Activated naive CD4-positive, alpha-beta T cell treated with anti-CD3 and anti-CD28 coated beads for 36 hours (primary cell): ENCODE measurements at places on chromosomes 2 and 18. TPM values are rescaled to one million over a fixed set of nuclear protein-coding genes. Genes with fewer than 3 reads are reported as not detected.
A peak's percentile ranks its signal among the peaks of the same experiment; 100 is the strongest.

Gene LRATD1
- not detected for total RNA-seq

DNA sequence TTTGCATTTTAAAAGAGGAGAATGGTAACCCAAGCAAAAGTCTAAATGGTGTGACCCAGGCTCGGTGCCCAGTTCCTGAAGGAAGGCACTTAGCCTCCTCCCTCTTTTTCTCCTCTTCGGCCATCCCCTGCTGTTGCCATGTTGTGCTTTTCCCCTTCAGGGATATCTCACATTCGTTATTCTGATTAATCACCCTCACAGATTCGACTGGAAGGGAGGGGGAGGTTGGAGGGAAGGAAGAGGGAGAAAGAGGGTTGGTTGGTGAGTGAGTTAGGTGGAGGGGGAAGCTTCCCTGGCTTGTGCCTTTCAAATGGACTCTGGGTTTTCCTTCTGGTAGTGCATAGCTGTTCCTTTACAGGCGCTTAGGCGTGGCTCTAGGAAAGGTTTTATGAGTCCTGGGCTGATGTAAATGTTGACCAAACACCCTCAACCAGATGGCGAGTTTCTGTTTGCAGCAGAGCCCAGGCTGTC lies 39.0 kb upstream of the LYPD6B start:
- no peak overlapping the region for H3K4me3 ChIP-seq
- no peak overlapping the region for H3K27ac ChIP-seq
- H3K36me3 ChIP-seq: peaks cover 18% of the 10 kb centered on the region
- no peak for DNase-seq
- no peaks in the 10 kb centered on the region for H3K27me3 ChIP-seq

- no peaks in the 10 kb centered on the region for H3K36me3 ChIP-seq
- no peak for DNase-seq
- H3K27ac ChIP-seq: no peak overlapping the region
- no peak overlapping the region for H3K4me3 ChIP-seq
- peaks cover 40% of the 10 kb centered on the region for H3K4me1 ChIP-seq
Observed at GRCh38 chr2:8581601-8582041, 100.2 kb upstream of the ID2 start.

- peaks cover 3% of the 10 kb centered on the region for H3K27me3 ChIP-seq
- no peaks in the 10 kb centered on the region for H3K4me1 ChIP-seq
- no peak overlapping the region for H3K27ac ChIP-seq
- no peak for DNase-seq
- no peaks in the 10 kb centered on the region for H3K36me3 ChIP-seq
Observed at GRCh38 chr2:130261970-130262760, 63.9 kb upstream of the TUBA3E start.

- no peaks in the 10 kb centered on the region for H3K27me3 ChIP-seq
- H3K4me1 ChIP-seq: no peaks in the 10 kb centered on the region
- H3K36me3 ChIP-seq: no peaks in the 10 kb centered on the region
- no peak overlapping the region for H3K4me3 ChIP-seq
Observed at GRCh38 chr2:27284996-27285395, 2.8 kb downstream of the TRIM54 start.

- H3K27me3 ChIP-seq: peaks cover 8% of the 10 kb centered on the region
- H3K4me3 ChIP-seq: peak overlapping the region; percentile 68
- peak; percentile 81 for DNase-seq
- H3K36me3 ChIP-seq: no peaks in the 10 kb centered on the region
- H3K27ac ChIP-seq: no peak overlapping the region
Observed at GRCh38 chr2:106542746-106543359, 55.7 kb downstream of the CD8B2 start.

GRCh38 chr2:155223781-155224406 lies 525.4 kb downstream of the KCNJ3 start:
- H3K4me3 ChIP-seq: no peak overlapping the region
- no peaks in the 10 kb centered on the region for H3K36me3 ChIP-seq
- H3K4me1 ChIP-seq: no peaks in the 10 kb centered on the region
- no peak overlapping the region for H3K27ac ChIP-seq
- no peaks in the 10 kb centered on the region for H3K27me3 ChIP-seq

DNA sequence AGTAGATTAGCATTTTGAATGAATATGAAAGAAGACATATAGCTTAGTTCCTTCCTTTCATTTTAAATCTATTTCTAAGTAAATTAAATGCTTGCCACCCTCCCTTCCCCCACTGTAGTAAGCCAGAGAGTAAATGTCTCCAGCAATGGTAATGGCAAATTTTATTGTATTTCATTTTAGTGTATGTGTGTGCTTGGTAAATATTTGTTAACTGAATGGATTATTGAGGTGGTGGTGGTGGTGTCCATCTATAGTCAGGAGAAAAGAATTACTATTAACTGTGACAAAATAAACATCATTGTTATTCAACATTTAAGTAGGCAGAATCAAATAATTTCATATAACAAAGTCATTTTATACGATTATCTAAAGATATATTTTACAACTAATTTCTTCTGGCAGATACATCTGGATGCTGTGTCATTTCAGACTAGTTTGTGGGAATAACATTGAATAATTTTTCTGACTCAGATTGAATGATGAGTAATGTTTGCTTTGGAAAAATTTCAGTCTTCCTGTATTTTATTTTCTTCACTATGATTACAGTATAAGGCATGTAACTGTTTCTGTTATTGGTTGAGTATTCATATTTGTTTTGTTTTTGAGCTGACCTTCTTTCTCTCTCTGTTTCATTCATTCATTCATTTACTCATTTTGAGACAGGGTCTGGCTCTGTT lies 18.3 kb downstream of the ASXL3 start:
- H3K27ac ChIP-seq: no peak overlapping the region
- no peak for DNase-seq
- H3K4me1 ChIP-seq: no peaks in the 10 kb centered on the region
- no peak overlapping the region for H3K4me3 ChIP-seq
- no peaks in the 10 kb centered on the region for H3K36me3 ChIP-seq
- H3K27me3 ChIP-seq: no peaks in the 10 kb centered on the region

DNA sequence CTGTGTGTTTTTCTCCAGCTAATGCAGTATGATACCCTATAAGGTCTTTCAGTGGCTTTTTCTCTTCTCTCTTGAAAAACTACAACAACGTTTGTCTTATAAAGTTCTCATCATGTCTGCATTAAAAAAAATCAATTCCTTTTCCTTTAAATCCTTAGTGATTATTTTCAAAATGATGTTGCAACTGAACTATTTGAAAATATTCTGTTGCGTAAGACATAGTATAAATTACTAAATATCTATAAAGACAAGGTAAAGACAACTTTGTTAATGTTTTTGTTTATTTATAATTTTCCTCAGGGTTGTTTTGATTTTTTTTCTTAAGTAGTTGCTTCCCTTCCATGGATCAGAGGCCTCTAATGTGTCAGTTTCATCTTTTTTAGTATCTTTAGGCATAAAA lies 21.2 kb downstream of the PARD3B start:
- no peak overlapping the region for H3K4me3 ChIP-seq
- peaks cover 2% of the 10 kb centered on the region for H3K27me3 ChIP-seq
- H3K27ac ChIP-seq: no peak overlapping the region

DNA sequence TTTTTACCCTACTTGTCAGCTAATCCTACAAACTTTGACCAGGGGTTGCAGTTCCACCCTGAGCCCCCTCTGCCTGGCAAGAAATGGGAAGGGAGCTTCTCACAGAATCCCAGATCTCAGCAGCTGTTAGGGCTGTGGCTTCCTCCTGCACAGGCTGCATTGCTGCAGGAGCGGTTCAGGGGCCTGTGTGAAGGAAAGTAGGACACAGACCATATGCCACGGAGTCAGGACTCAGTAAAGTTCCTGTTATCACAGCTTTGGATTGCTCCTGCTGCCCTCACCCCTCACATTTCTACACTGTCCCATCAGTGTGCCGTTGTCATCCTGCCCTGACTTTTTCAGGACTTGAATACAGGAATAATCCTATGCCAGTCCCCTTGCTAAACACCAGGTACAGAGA lies 62.8 kb upstream of the SP3 start:
- no peak overlapping the region for H3K4me3 ChIP-seq
- peaks cover 8% of the 10 kb centered on the region for H3K4me1 ChIP-seq
- H3K27me3 ChIP-seq: no peaks in the 10 kb centered on the region
- no peaks in the 10 kb centered on the region for H3K36me3 ChIP-seq
- no peak for DNase-seq

DNA sequence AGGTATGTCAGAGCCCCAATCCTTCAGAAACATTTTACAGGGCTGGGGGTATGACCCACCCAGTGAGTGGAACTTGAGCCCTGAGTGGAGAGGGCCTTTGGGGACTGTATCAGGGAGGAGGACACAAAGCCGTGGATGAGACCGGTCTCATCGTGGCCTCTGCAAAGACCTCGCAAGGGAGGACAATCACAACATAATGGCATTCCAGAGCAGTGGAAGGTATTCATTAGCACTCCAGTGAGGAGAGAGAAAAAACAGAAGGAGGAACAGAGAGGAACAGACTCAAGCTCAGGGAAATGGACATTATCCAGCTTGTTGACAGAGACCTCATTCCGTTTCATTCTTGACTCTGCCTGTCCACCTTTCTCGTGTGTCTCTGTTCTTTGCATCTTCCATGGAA lies 38.8 kb upstream of the CTAGE1 start:
- H3K36me3 ChIP-seq: no peaks in the 10 kb centered on the region
- DNase-seq: no peak
- no peaks in the 10 kb centered on the region for H3K4me1 ChIP-seq
- no peak overlapping the region for H3K27ac ChIP-seq
- H3K4me3 ChIP-seq: no peak overlapping the region
